Activated CD8-positive, alpha-beta memory T cell treated with anti-CD3 and anti-CD28 coated beads, Interleukin-2, amount 10 ng/mL, durations not matched to agents 7 days and 5 days (primary cell): ENCODE measurements at places on chromosomes 4 and X. TPM values are rescaled to one million over a fixed set of nuclear protein-coding genes. Genes with fewer than 3 reads are reported as not detected.

Gene GSTCD
- 14.0 TPM for total RNA-seq

Gene FRG2
- total RNA-seq, result not detected

Gene CHRDL1
- not detected for total RNA-seq

Gene ANXA3
- 7.4 TPM for total RNA-seq

Gene MAGEB10
- not detected for total RNA-seq

Gene WDR17
- 0.26 TPM for total RNA-seq

Gene JADE1
- total RNA-seq, result 30.4 TPM

Gene PHEX
- 7.7 TPM for total RNA-seq

Gene ZNF141
- 32.9 TPM for total RNA-seq

Gene CCKAR
- not detected for total RNA-seq

Gene RTL3
- total RNA-seq, result 0.14 TPM

Gene F11
- not detected for total RNA-seq

Gene CCSER1
- total RNA-seq, result 0.16 TPM

Gene TIGD4
- 0.53 TPM for total RNA-seq

Gene ZNF157
- total RNA-seq, result 0.19 TPM

Gene ABCG2
- total RNA-seq, result 4.4 TPM

Gene HGFAC
- not detected for total RNA-seq

Gene FNIP2
- 12.3 TPM for total RNA-seq

Gene SSX2
- total RNA-seq, result not detected

Gene STATH
- not detected for total RNA-seq

Gene GSX2
- not detected for total RNA-seq

Gene TSPAN6
- not detected for total RNA-seq

Gene SLC6A14
- not detected for total RNA-seq

Gene EPHA5
- not detected for total RNA-seq

Gene TCEAL6
- total RNA-seq, result not detected

Gene PDGFRA
- not detected for total RNA-seq

Gene CCDC149
- not detected for total RNA-seq
